ENCODE measurements at places on chromosomes 1 and 21.

DNA sequence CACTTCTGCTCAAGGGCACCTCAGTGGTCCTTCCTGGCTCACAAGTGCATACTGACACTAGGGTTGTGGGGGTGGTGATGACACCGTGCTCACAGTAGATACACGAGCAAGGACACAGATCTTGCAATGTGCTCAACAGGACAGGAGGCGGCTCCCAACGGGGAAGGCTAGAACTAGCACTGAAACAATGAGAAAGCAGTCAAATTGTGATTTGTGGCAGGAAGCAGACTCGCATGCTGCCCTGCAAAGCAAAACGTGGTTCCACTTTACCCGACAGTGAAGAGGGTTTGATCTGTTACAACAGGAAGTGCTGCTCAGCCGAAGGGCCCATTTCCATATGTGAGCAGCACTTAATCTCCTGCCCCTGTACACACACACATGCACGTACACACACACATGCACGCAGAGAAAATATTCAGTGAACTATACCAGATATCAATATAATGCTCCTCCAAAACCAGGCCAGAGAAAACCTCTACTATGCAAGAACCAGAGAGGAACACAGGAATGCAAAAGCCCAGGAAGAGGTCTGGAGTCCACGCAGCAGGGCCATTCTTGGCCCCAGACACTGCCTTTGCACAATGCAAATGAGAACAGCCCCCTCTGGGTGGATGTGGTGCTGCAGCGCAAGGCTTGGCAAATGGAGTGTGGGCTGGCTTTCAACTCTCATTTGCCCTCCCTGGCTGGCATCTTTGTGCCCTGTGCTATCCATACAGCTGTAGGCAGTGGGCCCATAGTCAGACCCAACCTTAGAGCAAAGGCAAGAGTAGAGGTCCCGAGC, 47.1 kb downstream of the KANK4 start:
- no peaks in the 10 kb centered on the region for H3K27me3 ChIP-seq
- H3K4me3 ChIP-seq, result no peak overlapping the region
- peak; percentile 81 for DNase-seq

DNA sequence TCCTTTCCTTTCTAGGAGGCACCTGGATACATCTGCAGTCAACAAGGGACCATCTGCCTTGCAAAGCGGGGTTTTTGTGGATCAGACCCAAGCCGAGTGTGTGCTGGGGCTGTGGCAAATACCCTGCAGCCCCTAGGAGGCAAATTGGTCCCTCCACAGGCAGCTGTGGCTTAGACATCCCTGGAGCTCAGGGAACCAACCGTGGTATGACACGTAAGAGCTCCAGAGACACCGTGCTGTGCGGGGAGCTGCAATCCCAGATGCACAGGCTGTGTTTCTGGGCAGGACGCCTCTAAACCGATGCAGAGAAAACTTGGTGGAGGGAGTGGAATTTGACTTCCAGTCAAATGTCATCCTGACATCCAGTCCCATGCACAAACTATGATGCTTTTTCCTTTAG, 141.5 kb downstream of the KAZN start:
- DNase-seq, result no peak
- H3K36me3 ChIP-seq, result no peaks in the 10 kb centered on the region
- no peaks in the 10 kb centered on the region for H3K4me1 ChIP-seq
- no peak overlapping the region for H3K4me3 ChIP-seq
- no peak overlapping the region for H3K27ac ChIP-seq

GRCh38 chr1:21283524-21283923, 6.7 kb downstream of the ECE1 start:
- peaks cover 46% of the 10 kb centered on the region for H3K4me1 ChIP-seq
- no peak for DNase-seq
- H3K27me3 ChIP-seq, result no peaks in the 10 kb centered on the region
- no peak overlapping the region for H3K4me3 ChIP-seq

GRCh38 chr1:227038401-227038800, 98.3 kb downstream of the COQ8A start:
- H3K4me3 ChIP-seq, result no peak overlapping the region
- no peaks in the 10 kb centered on the region for H3K4me1 ChIP-seq
- no peak for DNase-seq
- no peaks in the 10 kb centered on the region for H3K36me3 ChIP-seq

DNA sequence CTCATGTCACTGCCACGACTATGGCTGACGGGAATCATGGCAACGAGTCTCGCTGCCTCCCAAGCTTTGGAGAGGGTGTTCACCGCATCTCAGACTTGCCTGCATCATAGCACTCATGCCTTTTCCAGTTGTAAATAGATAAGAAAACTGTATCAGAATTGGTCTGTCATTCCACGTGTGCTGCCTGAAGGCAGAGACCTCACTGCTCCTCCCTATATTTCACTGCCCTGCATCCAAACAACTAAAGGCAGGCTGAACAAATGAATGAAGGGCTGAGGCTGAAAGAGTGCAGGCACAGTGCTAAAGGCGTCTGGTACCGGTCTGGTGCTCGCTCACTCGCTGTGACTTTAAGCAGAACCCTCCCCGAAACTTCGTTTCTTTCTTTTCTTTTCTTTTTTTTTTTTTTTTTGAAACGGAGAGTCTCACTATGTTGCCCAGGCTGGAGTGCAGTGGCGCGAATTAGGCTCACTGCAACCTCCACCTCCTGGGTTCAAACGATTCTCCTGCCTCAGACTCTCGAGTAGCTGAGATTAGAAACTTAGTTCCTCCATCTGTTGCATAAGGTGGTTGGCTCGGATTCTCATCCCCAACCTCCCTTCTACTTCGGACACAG, 542 bp downstream of the EIF2B3 start:
- H3K4me3 ChIP-seq, result peak overlapping the region; percentile 95
- H3K4me1 ChIP-seq, result peaks cover 20% of the 10 kb centered on the region
- DNase-seq, result no peak
- H3K36me3 ChIP-seq, result peaks cover 3% of the 10 kb centered on the region
- peak overlapping the region; percentile 85 for H3K27ac ChIP-seq

DNA sequence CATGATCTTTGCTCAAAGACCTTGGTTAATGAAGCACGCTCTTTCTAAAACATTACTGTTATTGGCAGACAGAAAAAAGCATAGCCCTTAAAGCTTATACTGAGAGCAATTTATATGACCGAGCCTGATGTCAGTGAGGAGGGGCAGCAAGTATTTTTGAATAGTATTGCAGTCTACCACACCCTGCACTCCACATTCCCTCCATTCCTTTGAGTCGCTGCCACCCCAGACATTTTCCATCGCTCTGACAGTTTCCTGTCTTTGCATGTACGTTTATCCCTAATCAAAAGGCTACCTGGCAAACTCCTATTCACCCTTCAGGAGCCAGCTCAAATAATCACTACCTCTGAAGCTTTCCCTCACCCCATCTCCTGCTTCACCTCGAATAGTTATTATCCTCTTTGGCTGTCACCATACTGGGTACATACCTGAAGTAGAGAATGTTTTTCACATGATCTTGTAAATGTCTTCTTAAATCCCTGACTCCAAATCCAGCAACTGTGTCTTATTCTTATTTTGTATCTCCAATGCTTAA, 5.5 kb upstream of the JUN start:
- peaks cover 7% of the 10 kb centered on the region for H3K4me1 ChIP-seq
- DNase-seq, result no peak
- H3K27me3 ChIP-seq, result no peaks in the 10 kb centered on the region
- peaks cover 14% of the 10 kb centered on the region for H3K36me3 ChIP-seq
- H3K27ac ChIP-seq, result no peak overlapping the region

GRCh38 chr1:98048244-98048643, 127.4 kb upstream of the DPYD start:
- no peak overlapping the region for H3K27ac ChIP-seq
- DNase-seq, result peak; percentile 84
- H3K27me3 ChIP-seq, result peaks cover 90% of the 10 kb centered on the region
- no peaks in the 10 kb centered on the region for H3K36me3 ChIP-seq

DNA sequence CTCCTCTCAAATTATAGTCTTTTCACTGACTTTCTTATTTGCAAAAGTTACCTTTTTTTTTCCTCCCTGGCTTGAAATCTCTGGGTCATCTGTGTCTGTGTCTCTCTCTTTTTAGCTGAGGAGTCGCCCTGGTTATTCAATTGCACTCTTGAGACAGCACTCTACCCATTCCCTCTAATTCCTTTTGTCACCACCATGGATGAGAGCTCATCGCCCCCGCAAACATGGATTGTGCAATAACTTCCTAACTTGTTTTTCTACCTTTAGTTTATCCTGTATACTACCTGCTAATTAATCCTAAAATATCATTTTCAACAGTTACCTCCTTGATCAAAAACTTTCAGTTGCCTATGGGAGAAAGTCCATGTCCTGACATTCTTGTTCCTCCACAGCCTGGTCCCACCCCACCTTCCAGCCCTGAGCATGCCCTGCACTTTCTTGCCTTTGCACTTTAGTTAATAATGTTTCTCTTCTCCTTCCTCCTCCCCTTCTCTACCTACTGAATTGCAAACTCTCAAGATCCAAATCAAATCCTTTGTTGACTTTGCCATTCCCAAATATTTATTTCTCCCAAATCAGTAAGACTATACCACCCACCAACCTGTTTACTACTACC, 110.4 kb upstream of the MAGI3 start:
- H3K4me3 ChIP-seq, result no peak overlapping the region
- DNase-seq, result no peak
- H3K27ac ChIP-seq, result no peak overlapping the region
- H3K36me3 ChIP-seq, result no peaks in the 10 kb centered on the region

DNA sequence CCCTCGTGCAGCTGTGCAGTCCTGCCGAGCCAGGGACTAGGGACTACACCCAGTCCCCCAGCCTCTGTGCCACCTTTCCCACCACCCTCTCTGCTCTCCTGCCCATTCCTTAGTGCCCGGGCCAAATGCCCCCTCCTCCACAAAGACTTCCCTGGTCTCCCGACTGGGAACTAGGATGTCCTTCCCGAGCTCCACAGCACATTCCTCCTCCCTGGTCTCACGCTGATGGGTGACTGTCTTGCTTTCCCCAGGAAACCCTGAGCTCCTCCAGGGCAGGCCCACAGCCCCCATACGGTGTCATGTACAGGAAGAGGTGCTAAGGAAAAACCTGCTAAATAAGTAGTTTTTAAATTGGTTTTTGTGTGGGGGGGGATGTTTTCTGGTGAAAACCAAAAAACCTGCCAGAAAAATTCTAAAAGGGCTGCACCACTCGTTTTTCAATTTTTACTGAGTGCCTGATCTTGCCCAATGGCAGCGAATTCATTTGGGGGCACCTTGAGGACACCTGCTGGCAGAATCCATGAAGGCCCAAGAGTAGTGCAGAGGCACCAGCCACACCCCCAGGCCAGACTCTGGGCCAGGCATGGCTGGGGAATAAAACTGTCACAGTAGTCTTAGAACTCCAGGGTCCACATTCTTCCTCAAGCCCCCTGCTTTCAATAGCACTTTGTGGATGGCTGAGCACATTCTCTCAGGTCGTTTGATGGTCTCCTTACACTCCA, 50.4 kb downstream of the GLIS1 start:
- DNase-seq, result no peak
- no peak overlapping the region for H3K4me3 ChIP-seq
- no peaks in the 10 kb centered on the region for H3K36me3 ChIP-seq
- no peak overlapping the region for H3K27ac ChIP-seq
- H3K4me1 ChIP-seq, result no peaks in the 10 kb centered on the region

- no peak overlapping the region for H3K4me3 ChIP-seq
- peaks cover 14% of the 10 kb centered on the region for H3K4me1 ChIP-seq
- peaks cover 6% of the 10 kb centered on the region for H3K27me3 ChIP-seq
Measured at GRCh38 chr1:230301822-230302221, 124.3 kb downstream of the PGBD5 start.

GRCh38 chr21:41727784-41728763, 38.8 kb downstream of the RIPK4 start:
- H3K36me3 ChIP-seq, result no peaks in the 10 kb centered on the region
- no peaks in the 10 kb centered on the region for H3K4me1 ChIP-seq
- H3K27ac ChIP-seq, result no peak overlapping the region
- no peak overlapping the region for H3K4me3 ChIP-seq
- no peak for DNase-seq
- peaks cover 59% of the 10 kb centered on the region for H3K27me3 ChIP-seq

- no peak overlapping the region for H3K4me3 ChIP-seq
- no peak overlapping the region for H3K27ac ChIP-seq
- peaks cover 9% of the 10 kb centered on the region for H3K4me1 ChIP-seq
- no peak for DNase-seq
- H3K27me3 ChIP-seq, result no peaks in the 10 kb centered on the region
- H3K36me3 ChIP-seq, result no peaks in the 10 kb centered on the region
Measured at GRCh38 chr1:8456308-8456912, 138.5 kb downstream of the SLC45A1 start.

- H3K36me3 ChIP-seq, result no peaks in the 10 kb centered on the region
- peaks cover 37% of the 10 kb centered on the region for H3K4me1 ChIP-seq
- no peaks in the 10 kb centered on the region for H3K27me3 ChIP-seq
- no peak overlapping the region for H3K27ac ChIP-seq
- H3K4me3 ChIP-seq, result no peak overlapping the region
- no peak for DNase-seq
Measured at GRCh38 chr1:223707256-223708000, 4.9 kb upstream of the CAPN2 start.

GRCh38 chr1:154611150-154611862, 3.3 kb upstream of the ADAR start:
- DNase-seq, result no peak
- H3K36me3 ChIP-seq, result peaks cover 15% of the 10 kb centered on the region
- H3K4me1 ChIP-seq, result peaks cover 60% of the 10 kb centered on the region
- H3K27me3 ChIP-seq, result no peaks in the 10 kb centered on the region
- H3K4me3 ChIP-seq, result no peak overlapping the region

DNA sequence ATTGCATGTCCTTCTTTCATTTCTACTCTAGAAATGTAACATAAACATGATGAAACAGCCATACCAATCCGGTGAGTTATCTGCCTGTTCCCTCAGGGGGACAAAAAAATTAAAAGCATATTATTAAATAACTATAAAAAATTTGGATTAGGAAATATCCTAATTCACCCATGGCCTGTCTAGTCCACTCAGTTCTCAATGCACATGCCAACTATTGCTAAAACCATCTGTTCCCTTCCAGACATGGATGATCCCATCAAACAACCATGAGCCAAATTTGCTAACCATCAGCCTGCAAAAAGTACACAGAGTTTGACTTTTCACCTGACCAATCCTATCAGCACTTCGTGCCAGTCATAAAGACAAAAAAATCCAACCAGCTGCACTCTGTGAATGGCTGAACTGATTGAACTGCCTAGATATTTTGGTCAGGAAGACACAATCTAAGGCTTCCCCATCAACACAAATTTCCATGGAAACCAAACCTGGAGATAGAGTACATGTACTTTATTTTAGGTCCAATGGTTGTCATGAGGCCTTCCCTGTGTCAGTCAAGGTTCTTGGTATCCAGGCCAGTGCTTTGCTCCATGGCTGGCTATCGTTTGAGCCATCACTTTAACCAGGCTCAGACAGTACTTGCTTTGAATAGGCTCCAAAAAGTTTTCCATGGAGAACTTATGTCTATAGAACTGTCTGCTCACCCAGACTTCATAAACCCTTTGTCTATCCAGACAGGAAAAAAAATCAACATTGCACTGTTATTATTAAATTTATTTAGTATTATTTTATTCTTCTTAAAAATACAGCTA, 570.8 kb downstream of the LTN1 start:
- H3K4me1 ChIP-seq, result no peaks in the 10 kb centered on the region
- DNase-seq, result no peak
- no peaks in the 10 kb centered on the region for H3K36me3 ChIP-seq
- no peaks in the 10 kb centered on the region for H3K27me3 ChIP-seq
- no peak overlapping the region for H3K4me3 ChIP-seq
- no peak overlapping the region for H3K27ac ChIP-seq

GRCh38 chr1:202155478-202156021, 4.9 kb downstream of the PTPN7 start:
- no peak overlapping the region for H3K4me3 ChIP-seq
- H3K27ac ChIP-seq, result no peak overlapping the region
- H3K4me1 ChIP-seq, result peaks cover 60% of the 10 kb centered on the region
- no peaks in the 10 kb centered on the region for H3K27me3 ChIP-seq
- H3K36me3 ChIP-seq, result peaks cover 74% of the 10 kb centered on the region
- no peak for DNase-seq

GRCh38 chr1:59972216-59972927, 45.8 kb upstream of the CYP2J2 start:
- H3K4me1 ChIP-seq, result peaks cover 4% of the 10 kb centered on the region
- DNase-seq, result no peak
- H3K27me3 ChIP-seq, result peaks cover 19% of the 10 kb centered on the region
- H3K4me3 ChIP-seq, result no peak overlapping the region

Data from activated CD8-positive, alpha-beta memory T cell treated with anti-CD3 and anti-CD28 coated beads, Interleukin-2, amount 10 ng/mL, durations not matched to agents 7 days and 5 days (primary cell).